ACHN (cell line): ENCODE measurements at places on chromosomes 2 and 18.
A peak's percentile ranks its signal among the peaks of the same experiment; 100 is the strongest.

GRCh38 chr18:42425025-42425424, 470.0 kb downstream of the PIK3C3 start:
- DNase-seq: no peak

DNA sequence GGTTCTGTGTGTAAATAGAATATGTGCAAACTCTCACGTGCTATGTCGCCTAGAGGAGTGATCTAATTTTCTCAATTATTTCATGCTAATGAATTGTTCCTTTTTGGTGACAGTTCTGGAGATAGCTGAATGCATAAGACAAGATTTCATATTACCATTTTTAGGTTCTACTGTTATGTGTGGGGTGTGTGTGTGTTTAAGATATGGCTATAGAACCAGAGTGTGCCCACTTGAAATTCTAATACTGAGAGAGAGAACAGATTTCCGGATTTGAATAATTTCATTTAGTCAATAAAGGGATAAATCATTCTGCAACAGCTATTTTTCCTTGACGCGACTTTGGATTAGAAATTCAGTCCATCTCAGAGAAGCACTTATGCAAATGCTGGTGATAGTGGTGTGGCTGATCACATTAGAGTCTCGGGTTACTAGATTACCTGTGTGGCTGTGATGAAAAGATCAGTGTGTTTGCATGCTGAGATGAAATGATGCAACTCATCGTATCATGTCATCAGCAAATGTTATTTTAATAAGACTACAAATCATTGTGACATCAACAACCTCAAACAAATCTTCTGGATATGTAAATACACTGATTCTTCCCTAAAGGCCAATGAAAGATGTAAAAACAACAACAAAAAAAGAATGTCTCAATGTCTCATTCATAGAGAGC, 415.9 kb downstream of the EPHA4 start:
- DNase-seq: no peak

DNA sequence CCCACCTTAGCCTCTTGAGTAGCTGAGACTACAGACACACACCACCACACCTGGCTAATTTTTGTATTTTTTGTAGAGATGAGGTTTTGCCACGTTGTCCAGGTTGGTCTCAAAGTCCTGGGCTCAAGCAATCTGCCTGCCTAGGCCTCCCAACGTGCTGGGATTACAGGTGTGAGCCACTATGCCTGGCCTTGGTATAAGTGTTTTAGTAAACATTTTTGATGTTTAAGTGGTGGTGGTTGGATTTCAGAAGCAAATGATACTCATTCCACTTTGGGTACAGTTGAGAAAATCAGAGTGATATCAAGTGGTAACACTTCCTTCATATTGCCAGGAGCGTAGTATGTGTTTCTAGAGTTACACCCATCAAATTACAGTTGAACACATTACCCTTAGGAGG, 25.4 kb downstream of the ACADL start:
- no peak for DNase-seq

- peak; percentile 89 for DNase-seq
Observed at GRCh38 chr2:27754138-27754588, 17.4 kb upstream of the MRPL33 start.

DNA sequence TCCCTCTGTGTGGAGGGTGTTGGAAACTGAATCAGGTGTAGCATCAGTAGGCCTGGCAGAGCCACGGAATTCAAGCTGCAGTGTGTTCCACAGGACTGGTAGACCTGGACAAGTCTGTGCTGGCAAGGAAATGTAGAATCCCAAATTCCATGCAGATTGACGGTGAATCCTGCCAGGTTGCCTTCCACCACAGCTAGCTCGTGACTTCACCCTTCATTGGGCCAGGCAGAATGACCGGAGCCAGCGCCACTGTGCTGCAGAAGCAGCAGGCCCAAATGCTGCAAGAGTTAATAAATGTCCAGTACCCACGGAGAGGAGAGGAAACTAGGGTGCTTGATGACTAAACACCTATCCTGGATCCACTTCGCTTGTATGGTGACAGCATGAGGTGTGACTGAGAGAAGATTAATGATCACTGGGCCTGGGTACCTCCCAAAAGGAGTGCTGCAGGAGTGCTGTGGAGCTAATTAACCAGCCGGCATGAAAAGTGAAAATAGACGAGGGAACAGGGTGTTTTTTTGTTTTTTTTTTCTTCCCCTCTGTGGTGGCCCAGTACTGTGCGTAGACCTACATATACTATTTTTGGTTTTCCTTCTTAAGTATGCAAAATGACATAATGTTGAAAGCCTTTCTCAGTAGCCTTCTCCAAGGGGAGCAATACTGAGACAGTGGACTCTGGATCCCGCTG, 122.2 kb downstream of the TANC1 start:
- peak; percentile 91 for DNase-seq

DNA sequence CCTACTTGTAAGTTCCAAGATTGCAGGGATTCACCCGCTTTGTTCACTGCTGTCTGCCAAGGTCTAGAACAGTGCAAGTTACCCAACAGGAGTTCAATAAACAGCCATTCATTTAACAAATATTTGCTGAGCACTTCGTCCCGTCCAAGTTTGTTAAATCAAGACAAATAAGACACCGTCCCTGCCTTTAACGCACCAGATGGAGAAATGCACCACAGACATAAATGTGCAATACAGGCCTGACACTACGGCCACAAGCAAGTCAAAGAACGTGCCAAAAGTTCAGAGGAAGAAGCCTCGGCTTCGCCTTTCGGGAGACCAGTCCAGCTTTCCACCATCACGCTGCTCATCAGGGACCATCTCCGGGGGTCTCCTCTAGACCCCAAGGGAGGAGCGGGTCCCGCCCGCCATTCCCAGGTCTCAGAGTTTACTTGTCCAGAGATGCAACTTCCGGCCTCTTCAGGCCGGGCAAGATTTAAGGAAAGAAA, 429 bp downstream of the C2orf76 start:
- peak; percentile 31 for DNase-seq

DNA sequence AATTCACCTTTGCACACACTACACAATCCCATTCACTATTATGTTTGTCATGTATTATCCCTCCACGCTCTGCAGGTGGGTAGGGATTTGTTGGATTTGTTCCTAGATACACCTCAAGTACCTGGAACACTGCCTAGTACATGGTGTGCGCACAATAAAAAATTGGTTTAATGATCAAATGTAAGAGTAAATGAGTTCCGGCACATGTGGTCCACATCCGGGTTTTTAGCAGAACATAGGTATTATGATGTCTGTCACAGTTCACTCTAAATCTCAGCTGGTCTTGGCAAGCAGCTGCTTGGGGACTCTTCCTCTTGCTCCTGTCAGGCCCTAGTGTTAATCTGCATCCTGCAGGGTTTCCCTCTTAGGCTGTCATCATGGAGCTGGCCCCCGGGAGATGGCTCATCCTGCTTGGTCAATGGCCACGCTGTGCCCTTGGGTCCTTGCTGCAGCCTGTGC, 21.8 kb upstream of the IL1R1 start:
- DNase-seq: no peak

DNA sequence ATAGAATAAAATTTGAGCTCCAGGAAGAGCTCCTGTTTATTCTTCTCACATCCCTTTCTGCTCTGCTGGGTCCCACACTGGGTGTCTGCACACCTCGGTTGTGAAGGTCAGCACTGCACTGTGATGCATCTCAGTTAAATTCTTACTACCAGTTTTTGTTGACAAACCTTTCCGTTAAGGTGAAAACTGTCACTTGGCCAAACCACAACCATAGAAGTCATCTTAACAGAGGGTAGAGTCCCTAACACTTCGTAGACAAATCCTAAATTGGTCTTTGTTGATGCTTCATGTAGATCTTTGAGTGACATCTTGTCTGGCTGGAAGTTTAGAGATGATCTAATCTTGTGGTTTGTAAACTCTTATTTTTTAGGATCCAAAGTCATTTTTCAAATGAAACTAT, 167.4 kb upstream of the MAP3K20 start:
- no peak for DNase-seq

DNA sequence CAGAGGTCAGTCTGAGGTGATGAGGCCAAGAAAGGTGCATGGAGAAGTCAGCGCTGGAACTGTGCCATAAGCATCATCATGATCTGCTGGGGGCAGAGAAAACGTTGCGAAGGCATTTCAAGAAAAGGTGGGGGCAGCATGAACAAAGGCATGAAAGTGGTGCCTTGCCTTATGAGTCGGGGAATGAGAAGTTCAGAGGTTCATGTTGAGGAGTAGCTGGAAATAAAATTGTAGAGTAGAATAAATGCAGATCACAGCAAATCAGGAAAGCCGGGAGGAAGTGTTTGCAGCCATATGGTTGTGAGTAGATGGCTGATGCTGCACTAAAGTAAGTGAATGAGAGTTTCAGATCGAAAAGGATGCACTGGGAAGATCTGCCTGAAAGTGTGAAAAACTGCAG, 72.1 kb upstream of the ARL5A start:
- DNase-seq: no peak

GRCh38 chr2:236840215-236840614, 245.5 kb upstream of the COPS8 start:
- no peak for DNase-seq

GRCh38 chr2:98541906-98542305, 66.4 kb downstream of the COA5 start:
- no peak for DNase-seq

DNA sequence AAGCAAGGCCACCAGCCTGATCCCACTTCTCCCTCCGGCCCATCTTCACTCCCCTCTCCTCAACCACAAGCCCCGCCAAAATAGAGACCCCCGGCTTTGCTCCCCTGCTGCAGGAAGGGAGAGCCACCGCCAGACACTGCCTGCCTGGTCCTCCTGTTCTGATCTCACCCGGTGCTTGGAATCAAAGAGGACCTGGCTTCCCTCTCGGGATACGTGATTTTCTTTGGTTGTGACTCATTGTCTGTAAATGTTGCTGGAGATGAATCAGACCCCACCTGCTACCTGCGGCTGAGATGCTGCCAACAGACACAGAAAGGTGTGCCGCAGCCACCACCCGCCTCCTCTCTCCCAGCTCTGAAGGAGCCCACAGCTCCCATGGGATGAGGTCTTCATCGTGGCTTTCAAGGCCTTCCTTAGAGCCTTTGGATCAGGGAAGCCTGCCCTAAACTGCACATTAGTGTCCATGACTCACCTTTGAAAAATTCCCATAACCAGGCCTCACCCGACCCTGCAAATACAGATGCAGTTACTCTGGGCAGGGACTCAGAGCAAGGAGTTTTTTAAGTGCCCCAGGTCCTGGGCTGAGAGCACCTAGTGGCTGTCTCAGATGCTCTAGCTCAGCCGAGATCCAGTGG, 79.4 kb upstream of the ZNF532 start:
- peak; percentile 84 for DNase-seq

DNA sequence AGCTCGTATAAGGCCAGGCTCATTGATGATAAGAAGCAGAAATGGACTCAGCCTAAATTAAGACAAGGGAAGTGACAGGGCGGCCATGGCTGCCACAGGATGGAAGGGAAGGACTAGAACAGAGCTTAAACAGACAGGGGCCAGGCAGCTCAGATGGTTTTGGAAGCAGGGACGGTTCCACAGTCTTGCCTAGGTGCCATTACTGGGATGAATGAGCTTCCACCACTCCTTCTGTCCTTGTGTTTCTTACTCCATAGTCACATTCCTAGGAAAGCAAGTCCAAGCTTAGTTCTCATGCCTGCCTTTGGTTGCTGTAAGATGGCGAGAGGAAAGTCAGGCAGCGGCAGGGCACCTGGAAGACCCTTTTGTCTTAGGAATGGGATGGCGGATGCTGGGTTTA, 11.9 kb downstream of the GNLY start:
- no peak for DNase-seq

- peak; percentile 51 for DNase-seq
Observed at GRCh38 chr2:43540021-43540779, 55.6 kb downstream of the THADA start.

DNA sequence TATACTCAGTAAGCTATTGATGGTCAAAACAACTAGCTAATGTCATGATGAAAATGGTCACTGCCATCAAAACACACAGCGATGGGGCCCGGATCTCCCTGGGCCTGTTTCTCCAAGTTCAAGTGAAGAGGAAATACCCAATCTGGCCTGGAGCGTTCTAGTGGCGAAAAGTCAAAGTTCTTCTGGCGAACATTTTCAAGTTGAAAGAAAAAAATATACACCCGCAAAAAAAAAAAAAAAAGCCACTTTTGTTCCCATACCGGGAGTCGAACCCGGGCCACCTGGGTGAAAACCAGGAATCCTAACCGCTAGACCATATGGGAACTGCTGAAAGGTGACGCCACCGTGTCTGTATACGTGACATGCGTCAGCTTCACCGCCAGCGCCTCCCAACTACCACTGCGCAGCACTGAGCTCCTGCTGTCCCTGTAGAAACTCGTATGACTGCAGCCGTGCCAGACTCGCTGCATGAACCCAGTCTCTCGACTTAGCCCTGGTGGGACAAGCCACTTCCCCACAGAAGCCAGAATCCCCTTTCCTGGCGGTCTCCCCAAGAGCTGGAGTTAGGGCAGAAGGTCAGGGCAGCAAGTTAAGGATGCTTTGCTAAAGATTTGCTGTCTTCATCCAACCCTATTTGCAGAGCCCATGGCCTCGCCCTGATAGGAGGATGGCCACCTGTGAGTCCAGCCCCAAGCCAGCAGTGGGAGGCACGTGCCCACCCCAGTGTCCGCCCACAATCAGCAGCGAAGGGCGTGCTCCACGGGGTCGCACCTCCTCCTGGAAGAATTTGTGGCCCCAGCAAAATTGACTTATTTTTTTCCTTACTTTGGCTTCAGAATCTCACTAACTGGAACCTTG, 5.6 kb upstream of the IMP4 start:
- DNase-seq: no peak

GRCh38 chr2:120733238-120733932, 2.3 kb upstream of the GLI2 start:
- DNase-seq: no peak

DNA sequence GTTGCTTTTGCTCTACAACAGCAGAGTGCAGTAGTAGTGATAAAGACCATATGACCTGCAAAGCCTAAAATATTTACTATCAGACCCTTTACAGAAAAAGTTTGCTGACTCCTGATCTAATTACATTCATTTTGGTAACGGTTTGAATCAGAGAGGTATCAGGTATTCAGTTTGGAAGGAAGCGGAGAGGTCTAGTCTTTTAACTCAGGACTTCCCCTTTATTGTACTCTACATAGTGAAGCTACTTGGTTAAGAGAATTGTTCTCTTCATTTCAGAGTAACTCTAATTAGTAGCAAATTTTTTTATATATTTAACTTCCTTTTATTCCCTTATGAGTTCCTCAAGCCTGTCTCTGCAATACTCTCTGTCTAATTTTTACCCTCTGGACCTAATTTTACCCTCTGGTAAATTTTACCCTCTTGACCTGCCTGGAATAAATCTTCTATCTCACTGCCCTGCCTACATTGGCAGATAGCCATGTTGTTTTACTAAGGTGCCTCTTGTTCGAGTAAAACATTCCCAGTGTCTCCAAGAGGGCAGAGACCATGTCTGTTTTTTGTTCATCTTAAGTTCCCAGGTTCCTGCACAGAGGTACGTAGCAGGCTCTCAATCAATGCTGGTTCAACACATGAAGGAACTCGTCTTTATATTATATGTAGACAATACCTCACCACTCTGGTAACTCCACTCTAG, 170.6 kb downstream of the DNAH6 start:
- peak; percentile 15 for DNase-seq

- peak; percentile 54 for DNase-seq
Observed at GRCh38 chr2:29281086-29281915, 166.1 kb downstream of the CLIP4 start.

GRCh38 chr2:37786854-37787253, 115.4 kb upstream of the CDC42EP3 start:
- no peak for DNase-seq

- DNase-seq: no peak
Observed at GRCh38 chr2:18009891-18010290, 131.4 kb downstream of the KCNS3 start.

GRCh38 chr2:189483980-189484740, 42.9 kb downstream of the WDR75 start:
- DNase-seq: no peak
